CD4-positive, alpha-beta T cell treated with Interferon gamma for 1 hour (primary cell): ENCODE measurements at places on chromosomes 6 and 20.

DNA sequence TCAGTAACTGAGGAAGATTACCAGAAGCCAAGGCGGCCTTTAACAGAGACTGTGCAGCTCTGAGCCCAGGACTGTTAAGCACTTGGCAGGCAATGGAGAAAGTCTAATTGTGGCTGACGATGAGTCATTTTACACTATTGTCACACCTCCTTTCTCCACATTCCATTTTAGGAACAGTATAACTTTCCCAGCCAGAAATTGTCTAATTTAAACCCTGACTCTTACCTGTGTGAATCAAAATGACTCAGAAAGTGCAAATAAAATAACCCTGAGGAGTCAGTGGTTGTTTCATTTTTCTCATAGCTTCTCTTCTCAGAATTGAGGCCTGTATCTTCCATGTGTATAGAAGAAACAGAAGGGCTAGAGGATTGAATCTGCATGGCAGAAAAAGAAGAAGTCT, 40.0 kb upstream of the OPN5 start:
- no peak for DNase-seq

- no peak for DNase-seq
These were observed 547.8 kb downstream of the CDH26 start for GRCh38 chr20:60506061-60506460.

DNA sequence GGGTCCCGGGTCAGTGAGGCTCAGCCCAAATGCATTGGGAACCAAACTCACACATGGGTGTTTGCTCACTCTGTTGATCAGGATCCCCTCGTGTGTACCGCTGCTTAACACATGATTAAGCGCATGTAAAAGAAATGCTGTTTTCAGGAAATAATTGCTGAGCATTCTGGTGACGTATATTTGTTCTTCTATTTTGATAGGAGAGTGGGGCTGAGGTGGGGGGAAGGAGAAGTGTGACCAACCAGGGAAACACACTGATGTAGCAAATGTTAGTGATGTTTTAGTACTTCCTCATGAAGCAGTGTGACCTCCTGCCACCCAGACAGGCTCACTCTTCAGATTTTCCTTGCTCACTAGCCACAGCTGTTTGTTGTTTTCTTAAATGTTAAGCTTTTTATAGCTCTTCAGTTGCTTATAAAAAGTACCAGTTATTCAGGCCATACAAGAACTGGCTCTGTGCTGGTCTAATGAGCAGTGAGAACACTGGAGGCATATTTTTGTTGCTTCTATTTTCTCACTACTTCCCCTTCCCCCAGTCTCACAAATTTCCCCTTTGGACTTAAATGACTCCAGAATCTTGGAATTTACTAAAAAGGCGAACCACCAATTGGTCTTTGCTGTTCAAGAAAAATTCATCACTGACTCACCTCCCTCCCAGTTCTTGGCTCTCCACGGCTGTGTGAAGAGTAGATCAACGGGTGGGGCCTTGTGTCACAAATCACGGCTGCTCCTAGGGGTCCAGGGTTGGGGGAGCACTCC, 79.2 kb upstream of the BACH2 start:
- peak; percentile 77 for DNase-seq

DNA sequence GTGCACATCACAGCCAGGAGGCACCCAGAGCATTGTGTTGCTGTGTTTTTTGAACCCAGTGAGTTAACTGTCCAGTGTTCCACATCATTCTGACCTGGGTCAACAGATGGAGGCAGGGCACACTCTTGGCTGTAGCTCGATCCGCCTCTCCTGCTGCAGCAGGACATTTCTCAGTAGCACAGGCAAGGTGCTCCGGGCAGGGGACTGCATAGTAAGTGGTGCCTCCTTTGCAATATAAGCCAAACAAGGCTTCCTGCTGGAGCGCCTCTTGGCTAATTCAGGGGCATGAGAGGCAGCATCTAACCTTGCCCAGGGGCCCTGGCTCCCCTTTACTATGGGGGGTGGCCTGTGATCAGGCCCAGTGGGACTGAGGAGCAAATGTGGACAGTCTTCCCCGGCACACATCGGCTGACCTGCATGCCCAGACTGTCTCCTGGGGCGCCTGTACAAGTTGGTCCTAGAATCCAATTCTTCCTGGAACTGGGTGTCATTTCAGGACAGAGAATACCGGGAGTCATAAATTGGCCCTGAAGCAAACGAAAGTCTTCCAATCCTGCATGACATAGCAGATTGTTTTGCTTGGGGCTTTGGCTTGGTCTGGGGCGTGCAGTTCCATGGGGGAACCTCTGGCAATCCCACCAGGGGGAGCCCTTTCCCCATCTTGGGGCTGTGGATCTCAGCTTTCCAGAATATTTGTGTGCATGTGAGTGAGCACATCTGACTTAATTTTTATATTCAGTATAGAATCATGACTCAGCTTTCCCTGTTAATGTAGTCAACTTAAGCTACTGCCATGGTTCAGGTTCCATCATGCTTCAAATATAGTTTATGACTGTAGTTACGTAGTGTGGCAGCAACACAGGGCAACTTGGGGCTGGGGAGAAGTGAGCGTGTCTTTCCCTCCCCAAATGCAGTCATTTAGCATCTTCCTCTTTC, 56.0 kb upstream of the DDR1 start:
- DNase-seq, result peak; percentile 72

DNA sequence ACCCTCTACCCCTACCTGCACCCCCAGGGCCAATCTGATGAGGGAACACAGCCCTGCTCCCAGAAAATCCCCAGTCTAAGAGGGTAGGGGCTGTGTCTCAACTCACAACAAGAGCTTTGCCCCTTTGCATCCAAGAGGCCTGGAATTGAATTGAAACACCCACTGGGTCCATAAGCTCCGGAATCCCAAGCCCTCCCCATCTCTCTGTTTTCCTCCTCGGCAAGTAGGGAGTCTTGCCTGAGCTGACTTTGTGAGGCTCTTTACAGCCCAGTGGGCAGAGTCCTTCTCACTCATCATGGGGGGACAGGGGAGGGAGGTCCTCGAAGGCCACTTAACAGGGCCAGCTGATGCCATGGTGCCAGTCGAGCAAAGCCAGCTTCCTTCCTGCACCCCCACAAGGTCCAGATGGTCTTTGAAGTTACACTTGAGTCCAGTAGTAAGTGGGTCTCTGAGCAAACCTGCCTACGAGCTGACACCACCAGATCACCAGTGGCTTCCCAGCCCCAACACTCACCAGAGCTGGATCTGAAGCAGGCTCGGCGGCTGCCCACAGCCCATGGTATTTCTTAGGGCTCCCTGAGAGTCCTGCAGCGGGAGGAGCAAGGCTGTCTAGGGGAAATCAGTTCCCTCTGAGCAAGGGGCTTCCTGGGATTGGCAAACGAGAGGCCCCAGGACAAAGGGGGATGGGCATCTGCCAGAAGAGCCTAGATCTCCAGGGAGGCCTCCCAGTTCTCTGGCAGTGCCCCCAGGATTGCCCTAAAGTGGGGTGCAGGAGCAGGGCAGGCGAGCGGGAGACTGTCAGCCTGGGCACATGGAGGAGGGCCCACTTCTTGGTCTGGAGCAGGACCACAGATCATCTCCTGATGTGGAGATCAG, 144.5 kb downstream of the VEGFA start:
- DNase-seq, result no peak

DNA sequence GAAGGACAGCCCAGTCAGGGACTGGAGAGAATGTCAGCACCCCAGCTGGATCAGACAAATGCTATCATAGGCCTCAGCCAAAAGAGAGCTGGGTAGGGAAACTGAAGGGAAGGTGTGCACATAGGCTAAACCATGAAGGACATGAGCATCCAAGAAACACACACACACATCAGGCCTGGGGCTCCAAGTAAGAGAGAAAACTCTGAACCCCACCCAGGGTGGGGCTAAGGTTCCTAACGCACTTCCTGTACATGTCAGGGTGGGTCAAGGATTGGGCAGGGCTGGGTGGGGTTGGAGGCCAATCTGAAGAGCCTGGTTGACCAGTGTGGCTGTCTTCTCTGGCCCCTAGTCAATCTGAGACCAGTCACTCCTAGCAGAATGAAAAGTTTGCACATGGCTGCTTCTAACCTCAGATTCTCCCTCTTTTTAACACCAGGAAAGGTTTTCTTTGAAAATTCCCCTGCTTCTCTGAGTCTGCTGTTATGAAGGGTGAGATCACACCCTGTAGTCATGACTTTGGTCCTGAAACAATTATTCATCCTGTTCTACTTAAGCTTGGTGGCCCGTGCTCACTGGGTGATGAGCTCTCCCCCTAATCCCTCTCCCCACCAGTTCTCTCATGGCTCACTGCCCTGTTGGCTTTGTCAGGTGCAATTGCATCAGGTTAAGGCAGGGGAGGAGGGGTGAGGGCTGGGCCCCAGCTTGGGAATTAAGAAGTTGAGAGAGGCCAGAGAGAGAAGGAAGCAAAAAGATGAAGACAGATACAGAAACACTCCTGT, 88.4 kb downstream of the MAFB start:
- DNase-seq, result no peak

- no peak for DNase-seq
These were observed 12.8 kb downstream of the BHLHE23 start for GRCh38 chr20:62993856-62994494.

DNA sequence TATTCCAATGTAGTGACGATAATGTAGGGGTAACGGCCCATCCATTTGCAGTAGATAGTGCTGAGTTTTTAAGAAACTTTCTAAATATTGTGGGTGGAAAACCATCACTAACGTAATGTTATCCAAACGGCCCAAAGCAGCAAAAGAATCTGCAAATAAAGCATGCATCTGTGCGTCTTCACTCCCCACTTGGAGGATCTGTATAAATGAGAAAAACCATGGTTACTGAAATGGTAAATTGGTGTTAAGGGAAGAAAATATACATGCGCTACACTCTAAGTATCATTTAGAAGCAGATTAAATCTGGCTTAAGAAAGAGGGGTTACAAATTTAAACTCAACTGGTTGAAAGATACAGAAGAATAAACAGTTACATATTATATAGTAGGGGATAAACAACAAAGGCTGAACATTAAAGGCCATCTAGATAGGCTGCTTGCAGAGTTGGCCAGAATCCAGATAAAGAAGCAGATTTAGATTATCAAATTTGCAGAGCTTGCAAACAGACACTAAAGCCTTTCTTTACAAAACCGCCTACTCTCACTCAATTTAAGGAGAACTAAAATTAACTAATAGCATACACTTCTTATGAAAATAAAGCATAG, 93.3 kb downstream of the SESN1 start:
- DNase-seq, result no peak

DNA sequence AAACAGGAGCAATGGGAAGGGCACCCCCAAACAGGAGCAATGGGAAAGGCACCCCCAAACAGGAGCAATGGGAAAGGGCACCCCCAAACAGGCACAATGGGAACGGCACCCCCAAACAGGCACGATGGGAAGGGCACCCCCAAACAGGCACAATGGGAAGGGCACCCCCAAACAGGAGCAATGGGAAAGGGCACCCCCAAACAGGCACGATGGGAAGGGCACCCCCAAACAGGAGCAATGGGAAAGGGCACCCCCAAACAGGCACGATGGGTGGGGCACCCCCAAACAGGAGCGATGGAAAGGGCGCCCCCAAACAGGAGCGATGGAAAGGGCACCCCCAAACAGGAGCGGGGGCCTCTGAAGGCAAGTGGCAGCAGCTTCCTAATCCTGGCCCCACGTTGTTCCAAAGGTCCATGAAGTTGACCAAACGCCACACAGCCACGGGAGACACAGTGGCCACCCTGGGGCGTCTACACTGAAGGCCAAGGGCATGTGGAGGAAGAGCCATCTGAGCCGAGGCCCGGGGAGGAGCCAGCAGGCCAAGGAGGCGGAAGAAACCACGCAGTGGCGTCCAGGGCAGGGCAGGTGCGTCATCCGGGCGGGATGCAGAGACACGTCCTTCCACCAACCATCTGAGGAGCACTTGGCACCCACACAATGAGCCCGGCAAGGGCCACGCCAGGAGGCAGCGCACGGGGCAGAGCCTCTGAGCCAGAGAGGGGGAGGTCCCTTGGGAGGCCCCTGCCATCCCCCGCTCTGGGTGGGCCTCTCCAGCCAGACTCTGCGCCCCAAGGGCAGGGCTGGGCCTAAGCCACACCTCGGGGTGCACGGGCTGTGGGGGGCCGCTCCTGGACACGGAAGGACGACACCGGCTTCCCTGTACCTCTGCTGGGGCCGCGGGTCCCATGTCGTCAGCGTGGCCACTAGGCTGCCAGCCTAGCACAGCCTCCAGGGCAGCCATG, 21.5 kb upstream of the NTSR1 start:
- no peak for DNase-seq

DNA sequence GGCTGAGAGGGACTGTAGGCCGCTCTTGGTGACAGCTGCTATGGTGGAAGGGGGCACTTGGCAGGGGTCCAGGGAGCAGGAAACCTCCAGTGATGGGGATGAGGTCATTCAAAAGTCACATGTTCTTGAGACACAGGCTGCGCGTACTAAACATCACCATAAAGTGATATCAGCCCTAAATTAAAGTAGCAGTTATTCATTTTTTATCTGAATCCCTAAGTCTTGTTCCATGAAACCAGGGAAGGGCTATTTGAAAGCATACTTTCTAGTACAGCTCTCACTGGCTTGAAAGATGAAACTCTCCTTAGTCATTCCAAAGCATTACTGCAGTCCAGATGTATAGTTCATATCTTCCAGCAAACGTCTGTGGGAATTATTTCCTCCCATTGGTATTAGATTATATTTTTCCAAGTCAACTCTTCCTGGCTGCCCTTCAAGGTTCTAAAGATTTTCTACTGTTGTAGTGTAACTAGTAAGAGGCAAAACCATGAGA, 373.1 kb downstream of the CD109 start:
- DNase-seq, result no peak

DNA sequence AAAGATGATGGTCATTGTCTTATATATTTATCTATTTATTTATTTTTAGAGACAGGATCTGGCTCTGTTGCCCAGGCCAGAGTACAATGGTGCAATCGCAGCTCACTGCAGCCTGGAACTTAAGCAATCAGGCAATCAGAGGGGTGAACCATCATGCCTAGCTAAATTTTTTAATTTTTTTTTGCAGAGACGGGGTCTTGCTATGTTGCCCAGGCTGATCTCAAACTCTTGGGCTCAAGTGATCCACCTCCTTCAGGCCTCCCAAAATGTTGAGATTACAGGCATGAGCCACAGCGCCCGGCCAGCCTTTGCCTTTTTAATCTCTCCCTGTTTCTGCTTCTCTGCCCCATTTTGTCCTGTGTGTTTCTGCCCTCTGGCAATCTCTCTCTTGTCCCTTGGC, 102.2 kb downstream of the NCR2 start:
- DNase-seq, result no peak
